A549 treated with Hydrocortisone at 1 μM for 4 hours (cell line): ENCODE measurements at places on chromosomes 1 and 21. TPM values are rescaled to one million over a fixed set of nuclear protein-coding genes. Genes with fewer than 3 reads are reported as not detected.

Gene GPR52
- 0.10 to 0.17 TPM in 2 of 5 replicates, not detected in the others for total RNA-seq

Gene EXTL1
- 0.02 TPM in 1 of 5 replicates, not detected in the others for total RNA-seq

Gene CRB1
- total RNA-seq: not detected in 5 replicates

Gene SELENON
- 56.9 to 67.6 TPM (median 64.5 TPM) in 5 replicates for total RNA-seq

Gene GPR161
- total RNA-seq: 10.6 to 19.0 TPM (median 15.0 TPM) in 5 replicates

Gene ZMYND12
- total RNA-seq: 0.21 to 0.46 TPM (median 0.40 TPM) in 5 replicates

Gene NR1I3
- not detected in 5 replicates for total RNA-seq

Gene FAM151A
- 0.15 to 0.29 TPM (median 0.24 TPM) in 5 replicates for total RNA-seq

Gene CENPF
- 62.5 to 96.9 TPM (median 68.0 TPM) in 5 replicates for total RNA-seq

Gene CCDC17
- 0.18 to 0.36 TPM (median 0.26 TPM) in 5 replicates for total RNA-seq

Gene CNKSR1
- total RNA-seq: 0.15 to 0.51 TPM (median 0.30 TPM) in 5 replicates

Gene LCA5L
- total RNA-seq: 1.3 to 1.8 TPM (median 1.6 TPM) in 5 replicates

Gene LCE1E
- total RNA-seq: 0.08 to 0.17 TPM (median 0.12 TPM) in 3 of 5 replicates, not detected in the others

Gene INSRR
- total RNA-seq: not detected in 5 replicates

Gene UBR4
- total RNA-seq: 94.8 to 114 TPM (median 96.2 TPM) in 5 replicates
